Stimulated activated CD4-positive, alpha-beta T cell treated with anti-CD3 and anti-CD28 coated beads, Interleukin-4, amount 100 ng/mL, for 24 hours (primary cell): ENCODE measurements at places on chromosomes 3 and 15.

- no peak for DNase-seq
These were observed 3.1 kb downstream of the HHATL start for GRCh38 chr3:42699511-42699971.

GRCh38 chr15:40891138-40891537 is 3.1 kb upstream of the VPS18 start:
- no peak for DNase-seq

DNA sequence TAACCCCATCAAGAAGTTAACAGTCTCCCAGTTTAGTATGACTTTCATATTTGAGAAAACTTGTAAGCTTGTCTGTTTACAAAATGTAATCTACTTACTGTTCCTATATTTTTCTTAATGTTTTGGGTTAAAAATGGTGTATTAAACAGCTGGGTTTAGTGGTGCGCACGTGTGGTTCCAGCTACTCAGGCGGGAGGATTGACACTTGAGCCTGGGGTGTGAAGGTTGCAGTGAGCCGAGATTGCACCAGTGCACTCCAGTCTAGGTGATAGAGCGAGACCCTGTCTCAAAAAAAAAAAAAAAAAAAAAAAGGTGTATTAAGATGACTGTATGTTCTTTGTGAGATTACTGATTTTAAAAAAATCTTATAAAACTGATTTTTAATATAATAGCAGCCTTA is 69.3 kb downstream of the BBX start:
- DNase-seq, result no peak

DNA sequence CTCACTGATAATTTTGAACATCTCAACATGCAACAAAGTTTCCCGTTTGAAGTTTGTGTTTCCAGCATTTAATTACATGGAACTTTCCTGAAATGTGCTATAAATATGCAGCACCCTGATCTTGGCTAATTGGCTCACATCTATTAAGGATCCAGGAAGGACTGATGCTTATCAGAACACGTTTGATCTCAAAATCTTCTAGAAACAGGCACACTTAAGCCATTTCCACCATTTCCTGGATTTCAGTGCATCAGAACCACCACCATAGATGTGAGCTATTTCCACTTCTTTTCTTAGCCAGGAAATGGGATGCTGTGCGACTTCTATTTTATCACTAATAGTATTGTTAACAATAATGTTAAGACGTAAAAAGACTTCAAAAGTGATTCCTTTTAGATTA is 228.9 kb downstream of the FEZF2 start:
- DNase-seq, result no peak

DNA sequence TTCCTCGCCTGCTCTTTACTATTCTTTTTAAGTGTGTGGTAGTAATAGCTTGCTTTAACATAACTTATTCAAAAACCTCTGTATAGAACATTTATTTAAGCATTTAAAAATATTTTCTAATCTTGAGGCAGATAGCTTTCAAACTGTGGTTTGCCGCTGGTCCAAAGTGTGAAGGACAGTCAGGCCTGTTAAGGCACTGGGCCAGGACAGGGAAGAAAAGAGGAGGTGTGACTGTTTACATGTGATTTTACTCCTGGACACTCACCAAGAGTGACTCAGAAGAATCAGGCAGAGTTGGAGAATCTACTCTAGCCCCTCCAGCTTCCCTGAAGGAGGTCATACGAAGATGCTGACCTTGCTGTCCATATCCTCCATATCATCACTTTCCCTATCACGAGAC is 44.7 kb downstream of the CEP152 start:
- DNase-seq, result no peak

DNA sequence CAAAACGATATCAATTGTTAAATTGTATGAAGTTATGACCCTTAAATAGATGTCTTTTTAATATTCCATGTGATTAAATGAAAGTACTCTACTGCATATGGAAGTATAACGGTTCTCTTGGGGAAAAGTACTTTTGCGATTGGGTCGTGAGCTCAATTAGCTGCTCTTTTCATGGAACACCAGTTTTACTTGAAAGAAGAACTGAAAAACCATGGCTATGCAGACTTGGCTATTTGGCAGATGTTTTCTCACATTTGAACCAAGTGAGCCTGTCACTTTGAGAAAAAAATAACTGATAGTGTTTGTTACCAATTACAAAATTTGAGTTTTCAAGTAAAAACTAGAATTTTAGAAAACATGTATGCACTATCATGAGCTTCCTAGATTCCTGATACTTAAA is 5.9 kb upstream of the INAFM2 start:
- DNase-seq, result no peak

DNA sequence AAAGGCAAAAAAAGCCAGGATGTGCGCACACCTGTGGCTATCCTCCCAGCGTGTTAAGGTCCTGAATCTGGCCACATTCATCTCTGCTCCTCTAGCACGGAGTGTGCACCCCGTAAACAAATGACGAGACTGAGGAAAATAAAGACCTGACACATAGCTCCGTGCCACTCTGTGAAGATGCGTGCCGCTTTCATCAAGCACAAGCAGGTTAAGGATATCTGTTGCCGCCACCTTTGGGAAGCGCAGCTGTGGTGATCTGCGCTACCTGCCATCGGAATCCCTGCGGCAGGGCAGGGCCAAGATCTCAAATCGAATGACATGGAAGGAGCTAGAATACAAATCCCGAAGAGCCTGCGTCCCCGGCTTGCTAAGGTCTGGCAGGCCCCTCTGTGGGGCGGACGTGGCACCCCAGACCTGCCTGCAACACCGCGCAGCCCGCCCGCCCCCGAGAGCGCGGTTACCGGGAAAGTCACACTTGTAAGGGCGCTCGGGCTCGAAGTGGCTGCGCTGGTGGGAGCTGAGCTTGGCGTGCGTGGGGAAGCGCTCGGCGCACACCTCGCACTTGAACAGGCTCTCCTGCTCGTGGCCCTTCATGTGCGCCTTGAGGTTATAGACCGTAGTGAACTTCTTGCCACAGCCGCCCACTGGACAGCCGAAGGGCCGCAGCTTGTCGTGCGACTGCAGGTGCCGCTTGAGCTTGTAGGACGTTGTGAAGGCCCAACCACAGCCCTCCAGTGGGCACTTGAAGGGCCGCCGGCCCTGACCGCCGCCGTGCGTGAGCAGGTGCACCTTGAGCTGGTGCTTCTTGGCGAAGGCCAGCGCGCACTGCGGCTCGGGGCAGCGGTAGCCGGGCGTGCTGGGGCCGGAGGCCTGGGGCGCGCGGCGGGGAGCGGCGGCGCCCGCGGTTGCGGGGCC is 936 bp downstream of the ZXDC start:
- peak; percentile 37 for DNase-seq

DNA sequence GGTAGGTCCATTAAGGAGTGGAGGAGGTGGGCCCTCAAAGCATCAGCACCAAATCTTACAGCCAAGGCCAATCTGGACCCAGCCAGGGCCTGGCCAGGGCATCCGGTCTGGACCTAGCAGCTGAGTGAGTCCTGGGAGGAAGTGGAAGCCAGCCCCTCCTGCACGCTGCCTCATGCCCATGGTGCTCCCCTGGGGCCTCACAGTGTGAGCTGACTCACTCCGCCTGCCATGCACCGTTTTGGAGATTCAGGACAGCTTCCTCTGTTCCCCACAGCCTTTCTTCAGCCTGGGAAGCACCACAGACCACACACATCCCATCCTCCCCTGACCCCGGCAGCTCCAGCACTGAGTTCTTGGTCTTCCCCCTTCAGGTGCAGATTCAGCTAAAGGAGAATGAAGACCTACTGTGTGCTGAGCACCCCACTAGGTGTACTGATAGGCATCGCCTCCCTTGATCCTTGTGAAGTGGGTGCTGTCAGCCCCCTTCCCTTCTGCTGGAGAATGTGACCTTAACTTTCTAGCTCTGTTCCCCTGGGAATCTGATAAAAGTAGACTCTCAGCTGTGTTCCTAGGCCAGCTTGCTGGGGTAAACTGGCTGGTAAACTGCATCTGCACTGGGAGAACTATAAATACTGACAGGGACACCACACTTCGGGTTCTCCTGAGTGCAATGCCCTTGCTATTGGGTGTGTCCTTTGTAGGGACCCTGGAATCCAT is 36.8 kb upstream of the SEC13 start:
- DNase-seq, result no peak
